ENCODE measurements at places on chromosomes 4 and X. TPM values are rescaled to one million over a fixed set of nuclear protein-coding genes. Genes with fewer than 3 reads are reported as not detected.

The SATL1 gene
- total RNA-seq: not detected

The EVC gene
- 20.4 TPM for total RNA-seq

The CFI gene
- 94.8 TPM for total RNA-seq

The SSX4 gene
- total RNA-seq: not detected

The CD40LG gene
- total RNA-seq: not detected

The GALNTL6 gene
- total RNA-seq: not detected

The GRIA2 gene
- not detected for total RNA-seq

The SYTL5 gene
- total RNA-seq: not detected

The IL3RA gene
- total RNA-seq: 64.7 TPM

The SH3RF1 gene
- total RNA-seq: 10.8 TPM

The PDCL2 gene
- total RNA-seq: not detected

The BEND4 gene
- 0.23 TPM for total RNA-seq

The BEND2 gene
- under 0.01 TPM for total RNA-seq

The ATP1B4 gene
- not detected for total RNA-seq

The PNMA5 gene
- total RNA-seq: not detected

The THAP6 gene
- 9.3 TPM for total RNA-seq

The NMU gene
- 0.23 TPM for total RNA-seq

The HSFX3 gene
- not detected for total RNA-seq

The SPATA4 gene
- not detected for total RNA-seq

The GPC4 gene
- 0.14 TPM for total RNA-seq

The NDNF gene
- 6.7 TPM for total RNA-seq

The BEX4 gene
- total RNA-seq: 26.2 TPM

The TBX22 gene
- total RNA-seq: not detected

The TRPC5OS gene
- not detected for total RNA-seq

The UGT2B17 gene
- not detected for total RNA-seq

The RTL9 gene
- total RNA-seq: not detected

The TMPRSS11B gene
- not detected for total RNA-seq

The MAGEA9B gene
- total RNA-seq: not detected

The GAGE13 gene
- not detected for total RNA-seq

The NFKB1 gene
- 64.5 TPM for total RNA-seq

The ARX gene
- not detected for total RNA-seq

The RNF128 gene
- total RNA-seq: 0.17 TPM

The HSFX4 gene
- not detected for total RNA-seq

The NSUN7 gene
- total RNA-seq: not detected

The TRAM1L1 gene
- 0.17 TPM for total RNA-seq

The CCDC149 gene
- 13.3 TPM for total RNA-seq

The UTP14A gene
- total RNA-seq: 25.0 TPM

The AMOT gene
- total RNA-seq: 2.0 TPM

The UCP1 gene
- not detected for total RNA-seq

The DCHS2 gene
- 0.17 TPM for total RNA-seq

The SPANXD gene
- total RNA-seq: not detected

The RCHY1 gene
- 49.7 TPM for total RNA-seq

The CXorf49 gene
- total RNA-seq: not detected
